Smooth muscle cell of bladder (primary cell): ENCODE measurements at places on chromosomes 12 and 14. TPM values are rescaled to one million over a fixed set of nuclear protein-coding genes. Genes with fewer than 3 reads are reported as not detected.

The LMNTD1 gene
- total RNA-seq: 0.28 and 0.37 TPM in 2 replicates

The OLR1 gene
- total RNA-seq: 0.92 and 3.1 TPM in 2 replicates

The LRRC23 gene
- total RNA-seq: 9.5 and 14.1 TPM in 2 replicates

The OR4N5 gene
- not detected in 2 replicates for total RNA-seq

The ERG28 gene
- 7.4 and 8.0 TPM in 2 replicates for total RNA-seq

The P2RX2 gene
- total RNA-seq: not detected in 2 replicates

The MORN3 gene
- total RNA-seq: 0.57 and 0.65 TPM in 2 replicates

The DIO3 gene
- total RNA-seq: under 0.01 and 0.09 TPM in 2 replicates

The IFI27L1 gene
- total RNA-seq: 15.9 and 17.7 TPM in 2 replicates

The HOXC13 gene
- not detected in 2 replicates for total RNA-seq

The SPTB gene
- total RNA-seq: 0.14 TPM in 1 of 2 replicates, not detected in the other

The PNMA1 gene
- total RNA-seq: 9.0 and 10.0 TPM in 2 replicates

The PSMA6 gene
- total RNA-seq: 205 and 262 TPM in 2 replicates

The NAA30 gene
- 11.0 and 12.1 TPM in 2 replicates for total RNA-seq

The ABCC9 gene
- total RNA-seq: 10.7 and 26.7 TPM in 2 replicates

The TAS2R7 gene
- not detected in 2 replicates for total RNA-seq

The FANCM gene
- 2.7 and 3.1 TPM in 2 replicates for total RNA-seq

The PTPRQ gene
- total RNA-seq: 1.8 and 2.8 TPM in 2 replicates

The CCDC88C gene
- total RNA-seq: 0.28 and 0.85 TPM in 2 replicates

The CD4 gene
- total RNA-seq: 0.28 and 0.43 TPM in 2 replicates

The EML1 gene
- 62.0 and 77.8 TPM in 2 replicates for total RNA-seq

The BCL2L14 gene
- total RNA-seq: not detected in 2 replicates

The SERPINA4 gene
- total RNA-seq: not detected in 2 replicates

The FLVCR2 gene
- total RNA-seq: 0.71 and 0.92 TPM in 2 replicates
